ENCODE measurements at places on chromosomes 6 and 20. TPM values are rescaled to one million over a fixed set of nuclear protein-coding genes. Genes with fewer than 3 reads are reported as not detected.

DNA sequence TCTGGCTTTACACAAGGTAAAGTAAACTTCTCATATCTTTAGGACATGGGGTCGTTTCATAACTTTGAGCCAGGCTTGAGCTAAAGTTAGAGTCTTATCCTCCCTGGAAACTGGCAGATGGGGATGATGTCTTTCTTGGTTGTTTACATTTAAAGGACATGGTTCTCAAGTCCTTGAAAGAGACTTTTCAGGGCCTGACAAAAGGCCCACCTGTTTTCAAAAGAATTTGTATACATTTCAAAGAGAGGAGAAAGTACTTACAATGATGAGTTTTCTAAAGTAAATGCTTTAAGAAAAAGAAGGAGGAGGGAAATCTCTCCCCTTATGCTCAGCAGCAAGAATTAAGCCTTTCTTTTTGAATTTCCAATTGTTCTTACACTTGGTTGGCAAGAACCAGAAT, 45.7 kb upstream of the TINAG start:
- H3K27me3 ChIP-seq: no peaks in the 10 kb centered on the region
- H3K4me1 ChIP-seq: no peaks in the 10 kb centered on the region
- no peak overlapping the region for H3K4me3 ChIP-seq
- no peak for DNase-seq
- H3K36me3 ChIP-seq: no peaks in the 10 kb centered on the region

WFDC9 gene
- total RNA-seq: not detected

DNA sequence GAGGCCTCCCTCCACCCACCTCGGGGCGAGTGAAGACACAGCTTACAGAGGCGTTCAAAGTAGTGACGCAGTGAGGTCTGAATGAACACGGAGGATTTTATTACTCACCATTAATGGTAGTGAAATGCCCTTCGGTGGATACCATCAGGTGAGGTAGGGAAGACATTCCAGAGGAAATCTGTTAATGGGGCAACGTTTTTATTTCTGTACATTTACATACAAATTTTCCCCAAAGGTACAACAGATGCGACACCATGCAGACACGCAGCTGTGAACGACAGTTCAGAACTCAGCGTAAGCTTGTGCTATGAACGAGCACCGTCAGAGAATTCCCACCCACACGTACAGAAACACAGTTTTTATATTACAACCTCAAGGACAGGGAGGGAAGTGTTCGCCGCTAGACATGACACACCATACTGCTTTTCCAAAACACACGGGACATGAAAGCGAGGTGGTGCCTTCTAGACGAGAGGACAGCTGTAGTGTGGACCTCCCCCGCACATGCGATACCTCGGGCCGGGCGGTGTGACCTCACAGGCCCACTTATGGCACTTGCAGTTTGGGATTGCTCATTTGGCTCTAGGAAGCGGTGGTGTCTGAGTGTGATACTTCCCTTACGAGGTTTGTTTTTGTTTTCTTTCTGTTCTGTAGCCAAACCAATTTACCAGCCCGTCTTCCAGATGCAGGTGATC, 10.7 kb downstream of the PSMG4 start:
- H3K27me3 ChIP-seq: no peaks in the 10 kb centered on the region
- no peak for DNase-seq
- no peak overlapping the region for H3K4me3 ChIP-seq
- H3K27ac ChIP-seq: no peak overlapping the region
- no peaks in the 10 kb centered on the region for H3K4me1 ChIP-seq
- H3K36me3 ChIP-seq: peaks cover 42% of the 10 kb centered on the region

GRCh38 chr20:21670981-21671380, 34.5 kb upstream of the PAX1 start:
- no peak overlapping the region for H3K27ac ChIP-seq
- DNase-seq: no peak
- H3K36me3 ChIP-seq: no peaks in the 10 kb centered on the region
- no peaks in the 10 kb centered on the region for H3K4me1 ChIP-seq
- H3K4me3 ChIP-seq: no peak overlapping the region

SNAP91 gene
- total RNA-seq: 0.72 TPM

DNA sequence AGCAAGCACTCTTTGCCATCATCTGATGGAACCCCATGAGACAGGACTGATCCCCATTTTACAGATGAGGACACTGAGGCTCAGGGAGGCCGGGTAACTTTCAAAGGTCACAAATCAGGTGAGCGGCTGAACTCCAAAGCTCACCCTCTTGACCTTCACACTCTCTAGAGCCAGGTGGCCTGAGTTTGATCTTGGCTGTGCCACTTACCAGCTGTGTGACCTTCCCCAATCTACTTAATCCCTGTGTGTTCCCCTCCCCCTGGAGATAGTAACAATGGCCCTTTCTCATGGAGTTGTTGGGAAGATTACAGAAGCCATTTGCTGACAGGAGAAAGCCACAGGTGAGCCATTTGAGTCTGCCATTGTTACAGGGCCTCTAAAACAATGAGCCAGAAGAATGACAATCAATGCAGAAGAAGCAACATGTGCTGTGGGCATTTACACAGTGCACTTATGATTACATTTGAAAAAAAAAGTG, 34.5 kb downstream of the BMP7 start:
- H3K27ac ChIP-seq: no peak overlapping the region
- no peaks in the 10 kb centered on the region for H3K27me3 ChIP-seq
- no peaks in the 10 kb centered on the region for H3K36me3 ChIP-seq
- no peak for DNase-seq
- H3K4me1 ChIP-seq: no peaks in the 10 kb centered on the region

Measured in osteoblast (primary cell).